ENCODE measurements at places on chromosomes 5 and 9.
A peak's percentile ranks its signal among the peaks of the same experiment; 100 is the strongest.

GRCh38 chr5:2241842-2242241 is 359.1 kb upstream of the IRX4 start:
- no peak for DNase-seq

GRCh38 chr5:148002451-148002850 is 61.3 kb upstream of the SPINK5 start:
- DNase-seq, result no peak

DNA sequence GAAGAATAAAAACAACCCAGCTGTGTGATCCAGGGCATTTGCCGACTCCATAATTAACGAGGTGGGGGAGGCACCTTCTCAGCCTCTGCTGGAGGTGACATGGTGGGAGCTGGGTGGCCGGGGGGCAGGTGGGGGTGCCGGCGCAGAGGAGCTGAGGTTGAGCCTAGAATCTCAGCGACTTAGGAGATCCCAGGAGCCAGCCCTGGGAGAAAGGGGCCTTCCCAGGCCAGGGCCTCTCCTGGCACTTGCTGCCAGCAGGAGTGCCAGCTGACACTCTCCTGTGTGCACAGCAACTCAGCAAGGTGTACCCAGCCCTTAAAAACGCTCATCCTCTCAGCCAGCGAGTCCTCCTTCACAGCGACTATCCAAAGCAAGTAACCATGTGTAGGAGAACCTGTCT is 62.8 kb upstream of the FCN1 start:
- no peak for DNase-seq

GRCh38 chr5:181184845-181185216 is 20.2 kb downstream of the TRIM7 start:
- DNase-seq, result no peak

GRCh38 chr5:112174959-112175594 is 244.0 kb downstream of the EPB41L4A start:
- peak; percentile 59 for DNase-seq

DNA sequence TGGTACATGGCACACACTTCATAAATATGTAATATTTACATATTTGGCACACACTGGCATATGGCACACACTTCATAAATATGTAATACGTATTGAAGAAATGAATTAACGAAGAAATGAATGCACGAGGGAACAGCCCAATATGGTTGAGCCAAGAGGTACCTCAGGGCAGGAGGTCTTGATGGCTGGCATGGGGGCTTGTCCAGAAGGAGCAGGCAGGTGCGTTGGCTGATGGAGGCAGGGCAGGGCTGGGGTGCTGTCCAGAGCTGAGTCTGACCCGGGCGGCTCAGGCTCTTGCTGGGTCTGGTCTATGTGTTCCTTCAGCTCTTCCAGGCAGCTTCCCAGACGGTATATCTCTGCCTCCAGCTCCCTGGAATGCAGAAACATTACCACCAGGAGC is 26.2 kb downstream of the AKNA start:
- DNase-seq, result no peak

DNA sequence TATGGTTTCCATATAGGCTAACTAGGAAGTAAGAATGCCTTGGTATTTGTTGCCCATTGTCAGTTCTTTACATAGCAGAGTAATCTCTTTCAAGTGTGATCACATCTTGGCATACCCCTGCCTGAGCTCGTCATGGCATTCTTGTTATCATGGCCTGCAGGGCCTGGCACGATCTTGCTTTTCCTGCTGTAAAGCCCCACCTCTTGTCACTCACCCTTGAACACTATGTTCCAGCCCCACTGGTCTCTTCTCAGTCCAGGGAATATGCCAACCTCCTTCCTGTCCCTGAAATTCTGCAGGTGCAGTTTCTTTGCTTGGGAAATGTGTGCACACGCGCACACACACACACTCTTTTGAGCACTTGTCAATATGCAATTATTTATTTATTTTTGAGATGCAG is 250.2 kb upstream of the DMRT1 start:
- DNase-seq, result peak; percentile 87

GRCh38 chr5:173953528-173954090 is 35.4 kb upstream of the C5orf47 start:
- peak; percentile 50 for DNase-seq

- no peak for DNase-seq
Measured at GRCh38 chr5:160092960-160093707, 26.1 kb downstream of the PWWP2A start.

GRCh38 chr5:179374506-179375235 is 29.4 kb upstream of the ADAMTS2 start:
- no peak for DNase-seq

DNA sequence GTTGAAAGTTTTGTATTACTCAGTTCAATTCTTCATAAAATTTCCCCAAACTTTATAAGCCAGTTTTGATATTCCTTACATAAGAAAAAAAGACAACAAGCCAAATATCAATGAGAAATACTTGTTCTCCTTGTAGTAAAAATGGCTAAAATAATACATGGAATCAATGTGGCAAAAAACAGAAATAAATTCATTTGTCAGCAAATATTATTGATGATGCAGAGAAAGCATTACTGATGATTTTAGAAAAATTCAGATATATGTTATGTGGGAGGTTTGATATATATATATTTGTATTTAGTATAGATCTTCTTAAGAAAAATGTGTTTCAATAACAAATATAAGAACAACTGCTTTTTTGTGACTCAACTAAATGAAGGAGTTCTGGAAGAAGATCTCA is 127.0 kb upstream of the PUM3 start:
- DNase-seq, result no peak

GRCh38 chr9:5767968-5768932 is 64.7 kb downstream of the ERMP1 start:
- no peak for DNase-seq

DNA sequence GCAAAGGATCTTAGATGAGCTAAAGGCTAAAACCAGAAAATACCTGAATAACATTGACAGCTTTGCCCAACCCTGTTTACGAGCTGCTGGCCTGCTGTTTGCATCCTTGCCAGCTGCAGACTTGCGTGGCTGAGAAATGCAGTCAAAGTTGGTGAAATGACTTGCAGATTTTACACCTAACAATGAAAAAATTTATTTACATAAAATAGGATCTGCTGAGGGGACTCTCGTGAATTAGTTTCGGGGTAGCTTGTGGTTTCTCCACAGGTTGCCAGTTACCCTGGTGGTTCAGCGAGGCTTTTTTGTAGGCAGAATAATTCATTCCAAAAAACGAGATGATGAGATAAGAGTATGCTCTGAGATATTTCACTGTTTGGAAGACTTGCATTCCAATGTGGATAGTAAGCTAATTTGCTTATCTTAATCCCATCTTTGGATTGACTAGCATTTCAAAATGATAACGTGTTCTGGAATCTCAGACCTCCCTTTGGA is 65.7 kb upstream of the FANCC start:
- DNase-seq, result peak; percentile 30

- DNase-seq, result no peak
Measured at GRCh38 chr9:12838546-12838945, 63.7 kb downstream of the LURAP1L start.

DNA sequence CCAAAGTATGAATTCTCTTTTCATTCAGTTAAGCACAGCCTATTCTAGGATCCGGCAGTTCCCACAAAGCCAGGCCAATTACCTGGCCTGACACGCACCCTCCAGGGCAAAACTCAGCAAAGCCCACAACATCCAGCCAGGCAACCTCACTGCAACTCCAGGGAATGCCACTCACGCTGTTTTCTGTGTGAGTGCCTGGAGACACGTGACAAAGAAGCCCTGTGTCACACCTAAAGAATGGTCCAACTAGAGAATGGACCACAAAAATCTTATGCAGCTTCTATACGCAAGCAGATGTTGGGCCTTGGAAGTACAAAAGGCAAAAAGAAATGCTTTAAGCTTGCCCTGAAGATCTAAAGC is 20.2 kb downstream of the RETREG1 start:
- no peak for DNase-seq

DNA sequence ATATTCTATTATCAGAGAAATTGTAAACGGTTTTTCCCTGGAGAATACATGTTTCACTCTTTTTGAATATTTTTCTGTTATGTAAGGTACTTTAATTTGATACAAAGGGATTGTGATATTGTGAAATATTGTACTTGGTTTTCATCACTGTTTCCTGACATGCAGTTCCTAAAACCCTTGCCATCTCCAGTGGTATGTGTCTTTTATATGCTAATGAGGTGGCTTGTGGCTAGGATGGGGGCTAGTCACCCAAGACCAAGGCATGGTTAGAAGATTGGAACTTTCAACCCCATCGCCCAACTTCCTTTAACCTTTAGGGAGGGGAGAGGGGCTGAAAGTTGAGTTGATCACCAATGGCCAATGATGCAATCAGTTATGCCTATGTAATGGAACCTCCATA is 160.6 kb downstream of the TAF11L14 start:
- DNase-seq, result no peak

- no peak for DNase-seq
Measured at GRCh38 chr5:1763548-1763911, 36.1 kb downstream of the MRPL36 start.

GRCh38 chr5:76701298-76701697 is 14.6 kb upstream of the F2R start:
- no peak for DNase-seq

DNA sequence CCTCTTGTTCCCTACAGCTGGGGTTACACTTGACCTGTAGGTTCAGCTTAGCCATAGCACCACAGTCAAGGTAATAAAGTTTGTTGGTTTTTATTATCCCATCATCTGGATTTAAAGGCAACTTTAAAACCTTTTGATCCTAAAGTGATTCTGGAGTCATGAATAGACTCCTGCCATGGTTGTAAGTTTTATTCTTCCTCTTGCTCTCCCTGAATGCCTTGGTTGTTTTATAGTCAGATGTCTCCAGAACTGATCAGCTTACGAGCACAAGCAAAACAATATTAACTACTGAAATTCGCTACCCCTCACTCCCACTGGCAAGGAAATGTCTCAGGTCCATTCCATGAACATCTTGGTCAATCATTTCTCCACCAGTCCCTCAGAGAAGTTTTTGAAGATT is 1328.6 kb downstream of the PTPRD start:
- no peak for DNase-seq

DNA sequence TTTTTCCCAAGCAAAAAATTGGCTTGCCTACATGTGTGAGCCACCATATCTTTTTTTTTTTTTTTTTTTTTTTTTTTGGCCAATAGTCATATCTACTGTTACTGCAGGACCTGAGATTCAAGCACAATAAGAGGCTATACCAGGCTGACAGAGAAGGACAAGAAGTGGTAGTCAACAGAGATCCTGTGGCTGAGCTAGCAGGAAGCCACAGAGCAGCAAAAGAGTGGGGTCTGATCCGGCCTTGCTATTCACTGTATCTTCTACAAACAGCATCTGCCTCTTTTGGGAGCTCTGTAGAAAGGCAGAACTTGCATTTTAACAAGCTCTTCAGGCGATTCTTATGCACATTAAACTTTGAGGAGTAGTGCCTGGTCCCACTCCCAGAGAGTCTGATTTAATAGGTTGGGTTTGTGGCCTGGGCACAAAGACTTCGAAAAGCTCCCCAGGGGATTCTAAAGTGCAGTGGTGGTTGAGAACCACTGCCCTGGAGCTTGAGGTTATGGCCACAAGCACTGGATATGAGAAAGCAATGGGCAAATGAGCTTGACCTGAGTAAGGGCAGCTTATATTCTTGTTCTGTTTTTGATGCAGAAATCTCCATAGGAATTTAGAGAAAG is 162.8 kb downstream of the PIK3R1 start:
- DNase-seq, result no peak

DNA sequence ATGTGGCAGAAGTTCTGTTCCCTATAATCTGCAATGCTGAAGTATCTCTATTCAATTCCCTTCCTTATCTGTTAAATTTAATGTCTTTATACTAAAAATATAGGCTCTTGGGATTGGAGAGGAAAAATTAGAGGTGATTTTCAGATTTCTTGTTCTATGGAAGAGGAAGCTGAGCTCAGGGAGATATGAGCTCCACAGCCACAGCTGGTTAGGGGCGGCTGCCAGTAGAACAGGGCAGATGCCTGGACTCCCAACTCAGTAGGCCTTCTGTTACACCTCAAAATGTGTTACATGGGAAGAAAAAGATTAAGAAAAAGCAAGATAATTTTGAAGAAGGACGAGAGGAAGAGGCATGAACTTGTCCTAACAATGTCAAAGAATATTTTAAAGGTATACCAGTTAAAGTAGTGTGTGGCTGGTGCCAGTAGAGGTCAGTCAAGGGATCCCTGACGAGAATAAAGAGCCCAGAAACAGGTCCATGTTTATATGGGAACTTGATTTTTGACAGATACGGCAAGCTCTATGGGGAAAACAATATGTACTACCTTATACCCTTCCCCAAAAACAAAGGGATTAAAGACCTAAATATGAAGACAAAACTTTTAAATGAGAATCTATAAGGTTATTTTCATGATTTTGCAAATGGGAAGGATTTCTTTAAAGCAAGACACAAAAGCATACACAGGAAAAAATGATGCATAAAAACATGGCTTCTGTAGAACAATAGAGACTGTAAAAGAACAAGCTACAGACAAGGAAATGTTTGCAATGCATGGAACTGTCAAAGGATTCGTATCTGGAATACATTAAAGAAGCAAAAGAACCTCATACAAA is 28.7 kb downstream of the DNAJC21 start:
- DNase-seq, result peak; percentile 8

DNA sequence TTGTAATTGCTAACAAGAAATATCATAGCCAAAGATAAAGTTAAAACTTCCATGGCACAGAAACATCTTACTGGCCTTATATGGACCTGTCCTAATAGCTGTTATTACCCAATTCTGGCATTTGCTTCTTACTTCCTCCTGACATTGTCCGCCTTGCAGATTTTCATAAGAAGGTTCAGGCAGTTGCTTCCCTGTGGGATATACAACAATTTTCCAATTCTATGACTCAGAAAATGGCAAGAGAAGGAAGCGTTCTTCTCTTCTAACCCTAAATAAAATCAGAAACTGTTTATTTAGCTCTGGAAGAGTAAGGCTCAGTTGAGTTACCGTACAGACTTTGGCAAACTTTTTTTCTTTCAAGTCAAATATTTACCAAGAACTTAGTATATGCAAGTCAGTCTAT is 1.7 kb downstream of the PRKAA1 start:
- DNase-seq, result peak; percentile 85

DNA sequence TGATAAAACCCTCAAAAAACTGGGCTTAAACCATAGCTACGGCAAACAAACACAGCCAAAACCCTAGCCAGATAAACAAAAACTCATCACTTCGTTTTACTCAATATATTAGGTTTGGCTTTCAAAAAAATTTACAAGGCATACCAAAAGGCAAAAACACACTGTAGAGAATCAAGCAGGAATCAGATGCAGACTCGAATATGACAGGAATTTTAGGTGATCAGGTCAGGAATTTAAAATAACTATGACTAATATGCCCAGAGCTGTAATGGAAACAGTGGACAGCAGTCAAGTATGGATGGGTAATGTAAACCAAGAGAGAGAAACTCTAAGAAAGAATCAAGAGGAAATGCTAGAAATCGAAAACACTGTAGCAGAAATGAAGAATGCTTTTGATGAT is 26.5 kb upstream of the DOCK2 start:
- DNase-seq, result no peak

All from LNCaP clone FGC (cell line).